Stimulated activated CD4-positive, alpha-beta T cell treated with anti-CD3 and anti-CD28 coated beads, Interleukin-15, amount 100 ng/mL, for 1 hour (primary cell): ENCODE measurements at places on chromosomes 1 and 21.

GRCh38 chr1:203673550-203674411, 47.1 kb downstream of the ATP2B4 start:
- peak; percentile 8 for DNase-seq

DNA sequence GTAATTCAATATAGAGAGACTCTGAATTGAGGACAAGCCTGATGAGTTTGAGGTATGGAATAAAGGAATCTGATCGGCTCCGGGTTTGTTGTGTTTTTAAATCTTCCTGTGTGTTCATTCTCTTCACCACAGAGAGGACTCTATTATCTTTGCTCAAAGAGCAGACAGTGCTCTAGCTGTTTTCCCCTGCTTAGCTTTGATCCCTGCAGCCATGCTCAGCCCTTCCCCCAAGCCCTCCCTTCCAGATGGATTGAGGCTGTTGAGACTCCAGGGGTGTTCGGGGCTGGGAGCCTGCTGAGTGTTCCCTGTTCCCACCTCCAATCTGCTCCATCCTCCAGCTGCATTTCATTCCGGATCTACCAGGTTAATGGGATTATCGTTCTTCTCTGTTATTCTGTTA, 74.2 kb upstream of the CXADR start:
- no peak for DNase-seq

- no peak for DNase-seq
Observed at GRCh38 chr1:9852004-9852403, 28.2 kb upstream of the CLSTN1 start.

DNA sequence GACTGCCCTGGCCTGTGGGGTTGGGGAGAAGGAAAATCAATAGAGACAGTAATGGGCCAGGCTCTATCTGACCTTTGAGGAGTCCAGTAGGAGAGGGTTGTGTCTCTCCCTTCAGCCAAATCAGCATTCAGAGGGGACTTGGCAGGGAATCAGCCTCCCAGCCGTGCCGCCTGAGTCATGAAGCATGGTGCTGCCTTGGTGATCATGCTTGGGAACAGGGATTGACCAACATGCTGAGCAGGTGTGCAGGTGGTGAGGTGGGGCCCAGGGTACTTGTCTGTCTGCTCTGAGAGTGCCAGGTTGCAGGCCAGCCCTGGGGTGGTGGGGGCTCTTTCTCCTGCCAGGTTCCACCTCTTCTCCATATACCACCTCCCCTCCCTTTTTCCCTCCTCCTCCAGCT, 58.9 kb upstream of the TLR5 start:
- no peak for DNase-seq

DNA sequence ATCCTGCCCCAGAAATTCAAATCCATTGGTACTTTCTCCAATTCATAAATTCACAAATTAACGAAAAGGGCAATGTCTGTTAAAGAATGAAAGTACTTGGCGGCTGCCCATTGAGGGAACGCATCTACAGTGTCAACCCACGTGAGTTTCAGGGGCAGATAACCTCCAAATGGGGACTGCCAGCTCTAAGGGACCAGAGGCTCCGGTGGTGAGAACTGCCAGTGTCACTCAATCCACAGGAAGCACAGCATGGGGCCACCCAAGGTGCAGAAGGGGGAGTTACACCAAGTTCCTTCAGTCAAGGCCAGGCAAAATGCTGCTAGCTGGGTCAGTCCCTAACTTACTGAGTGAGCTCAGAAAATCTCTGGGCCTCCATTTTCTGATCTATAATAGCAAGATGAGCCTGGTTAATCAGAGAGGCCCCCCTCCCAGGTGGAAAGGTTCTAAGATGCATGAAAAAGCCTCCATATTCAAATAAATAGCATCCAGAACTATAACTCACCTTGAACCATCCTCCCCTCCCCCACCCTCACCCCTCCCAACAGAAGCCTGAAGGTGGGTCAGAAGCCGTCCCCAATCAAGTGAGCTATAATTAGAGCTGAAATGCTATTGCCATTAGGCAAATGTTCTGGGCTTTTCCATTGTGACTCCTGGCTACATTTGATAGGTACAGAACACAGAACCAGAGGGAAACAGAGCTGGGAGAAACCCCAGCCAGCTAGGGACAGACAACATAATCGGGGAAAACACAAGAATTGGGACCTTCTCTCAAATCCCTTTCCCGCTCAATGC, 41.7 kb downstream of the LRP8 start:
- no peak for DNase-seq

- DNase-seq = no peak
Observed at GRCh38 chr1:101410048-101410878, 173.4 kb downstream of the S1PR1 start.

DNA sequence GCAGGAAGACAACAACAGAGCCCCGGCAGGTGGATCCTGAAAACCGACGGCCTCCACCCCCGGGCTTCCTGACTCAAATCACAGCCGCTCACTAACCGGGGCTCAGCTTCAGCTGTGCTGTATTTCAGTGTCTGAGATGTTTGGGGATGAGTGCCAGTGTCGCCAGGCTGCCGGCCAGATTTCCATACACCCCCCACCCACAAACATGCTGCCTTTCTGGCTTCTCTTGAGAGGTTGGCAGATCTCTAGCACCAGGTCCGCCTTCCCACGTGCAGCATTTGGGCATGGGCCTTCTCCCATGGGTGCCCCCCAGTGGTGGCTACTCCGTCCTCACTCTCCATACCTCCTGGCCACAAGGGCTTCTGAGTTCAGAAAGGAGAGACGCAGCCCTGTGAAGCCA, 34.8 kb downstream of the KCNAB2 start:
- no peak for DNase-seq

DNA sequence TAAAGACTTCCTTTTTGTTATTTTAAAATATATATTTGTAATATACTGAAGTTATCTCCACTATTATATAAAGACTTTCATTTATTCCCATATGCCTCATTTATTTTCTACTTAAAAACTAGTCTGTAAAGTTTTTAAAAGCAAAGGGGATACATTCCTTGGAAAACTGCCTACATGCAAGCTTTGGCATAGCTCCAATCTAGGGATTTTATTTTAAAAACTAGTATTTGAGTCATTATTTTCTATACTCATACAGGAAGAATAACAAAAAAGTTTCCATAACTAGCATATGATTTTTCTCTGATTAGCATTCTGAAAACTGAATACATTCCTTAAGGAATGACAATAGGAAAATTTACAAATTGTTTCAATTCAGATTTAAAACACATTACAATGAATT, 88.9 kb downstream of the COL24A1 start:
- DNase-seq = no peak

- no peak for DNase-seq
Observed at GRCh38 chr1:14901371-14901954, 252.1 kb upstream of the TMEM51 start.

DNA sequence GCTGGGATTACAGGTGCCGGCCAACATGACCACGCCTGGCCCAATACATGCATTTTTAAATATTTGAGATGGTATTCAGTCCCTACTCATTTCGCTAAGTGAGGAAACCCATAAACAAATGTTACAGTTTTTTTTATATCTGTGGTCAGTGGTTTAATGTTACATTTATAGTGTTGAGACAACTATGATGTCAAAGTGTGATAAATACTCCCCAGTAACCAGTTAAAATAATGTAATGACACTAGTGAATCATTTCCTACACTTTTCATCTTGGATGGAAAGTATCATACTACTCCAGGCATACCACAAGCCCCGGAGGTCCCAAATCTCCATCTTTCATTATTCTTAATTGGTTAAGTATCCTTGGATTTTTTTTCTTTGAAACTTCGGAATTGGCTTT, 87.5 kb upstream of the KIF26B start:
- DNase-seq = no peak

GRCh38 chr1:241323514-241324195, 33.4 kb downstream of the RGS7 start:
- DNase-seq = no peak

DNA sequence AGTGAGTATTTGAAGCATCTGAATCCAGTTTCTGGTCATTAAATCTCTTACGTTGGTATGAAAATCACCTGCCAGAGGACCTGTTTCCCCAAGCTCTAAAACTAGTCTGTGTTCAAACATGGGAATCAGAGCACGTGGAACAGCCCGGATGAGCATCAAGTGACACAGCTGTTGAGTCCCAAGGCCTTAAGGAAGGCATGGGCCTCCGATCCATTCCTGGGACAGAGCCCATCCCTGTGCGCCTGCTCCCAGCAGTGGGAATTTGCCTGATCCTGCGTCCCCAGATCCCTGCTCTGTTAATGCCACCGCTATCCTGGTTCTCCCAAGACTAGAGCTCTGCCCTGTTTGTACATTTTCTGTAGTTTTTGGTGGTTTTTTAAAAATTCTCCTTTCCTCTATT, 68.4 kb upstream of the FBXO28 start:
- DNase-seq = no peak

DNA sequence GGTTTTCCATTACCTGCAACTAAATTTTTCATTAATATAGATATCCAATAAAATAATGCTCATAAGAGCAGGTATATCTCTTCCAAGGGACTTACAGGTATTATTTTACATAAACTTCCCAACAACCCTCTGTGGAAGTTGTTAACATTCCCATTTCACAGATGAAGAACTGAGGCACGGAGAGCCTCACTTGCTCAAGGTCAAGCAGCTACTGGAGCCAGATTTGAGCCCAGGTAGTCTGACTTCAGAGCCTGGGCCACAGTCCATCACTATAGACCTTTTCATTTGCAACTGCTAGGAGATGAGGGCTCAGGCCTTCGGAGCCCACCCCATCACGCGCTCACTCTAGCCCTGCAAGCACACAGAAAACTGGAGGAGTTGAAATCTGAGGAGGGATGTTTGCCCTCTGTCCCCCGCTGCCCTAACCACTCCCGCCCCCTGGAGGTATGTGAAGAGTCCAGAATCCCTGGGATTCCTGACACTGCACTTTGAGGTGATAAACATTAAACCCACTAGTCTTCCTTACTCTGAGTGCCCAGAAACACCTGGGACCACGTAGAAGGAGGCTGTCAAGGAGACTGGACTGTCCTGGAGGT, 11.7 kb upstream of the ALPL start:
- DNase-seq = no peak

DNA sequence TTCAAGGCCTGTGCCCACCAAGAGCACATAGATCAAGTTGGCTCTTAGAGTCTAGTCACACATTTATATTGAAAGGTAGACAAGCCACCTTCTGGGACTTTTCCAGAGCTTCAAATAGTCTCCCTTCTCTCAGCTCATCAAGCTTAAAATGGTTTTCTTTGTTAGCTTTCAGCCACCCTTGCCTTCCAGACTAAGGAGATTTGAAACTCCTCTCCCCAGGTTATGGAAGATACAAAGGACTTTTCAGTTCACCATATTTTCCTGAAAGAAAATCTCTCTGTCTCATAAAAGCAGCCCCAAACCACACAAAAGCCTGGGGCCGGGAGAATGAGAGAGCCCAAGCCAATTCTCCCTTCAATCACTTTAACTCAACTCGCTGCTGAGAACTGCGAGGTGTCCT, 134.1 kb downstream of the ZC3H11B start:
- no peak for DNase-seq

DNA sequence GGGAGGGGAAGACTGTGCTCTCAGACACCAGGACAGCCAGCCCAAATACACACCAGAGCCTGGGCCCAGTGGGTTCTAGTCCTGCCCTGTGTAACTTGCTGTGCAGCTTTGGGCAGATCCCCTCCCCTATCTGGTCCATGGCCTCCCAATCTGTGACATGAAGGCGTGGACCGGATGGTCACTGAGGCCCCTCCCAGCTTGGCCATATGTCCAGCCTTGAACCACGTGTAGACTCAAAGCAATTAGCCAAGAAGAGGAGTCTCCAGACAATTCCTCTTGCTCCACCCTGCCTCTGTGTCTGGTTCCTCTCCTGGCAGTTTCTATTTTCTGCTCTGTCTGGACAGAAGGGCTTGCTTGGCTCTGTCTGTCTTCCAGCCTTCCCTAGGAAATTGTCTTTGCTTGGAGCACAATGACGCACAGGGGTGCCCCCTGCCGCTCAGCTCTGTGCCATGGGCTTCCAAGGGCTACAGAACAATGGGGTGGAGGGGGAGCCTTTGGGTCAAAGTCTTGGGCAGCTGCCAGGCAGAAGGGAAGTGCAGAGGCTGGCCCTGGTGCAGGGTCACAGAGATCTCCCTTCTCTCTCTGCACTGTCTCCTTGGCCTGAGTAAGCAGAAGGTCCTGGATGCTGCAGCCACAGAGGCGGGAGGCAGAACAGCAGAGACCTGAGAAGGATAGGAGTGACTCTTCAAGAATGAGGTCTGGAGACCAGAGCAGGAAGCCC, 66.1 kb downstream of the TENT5C start:
- DNase-seq = no peak

- no peak for DNase-seq
Observed at GRCh38 chr1:173175514-173176145, 31.5 kb downstream of the TNFSF4 start.

- no peak for DNase-seq
Observed at GRCh38 chr1:234727018-234727940, 117.3 kb upstream of the IRF2BP2 start.

- no peak for DNase-seq
Observed at GRCh38 chr1:55245781-55246180, 30.6 kb upstream of the USP24 start.

DNA sequence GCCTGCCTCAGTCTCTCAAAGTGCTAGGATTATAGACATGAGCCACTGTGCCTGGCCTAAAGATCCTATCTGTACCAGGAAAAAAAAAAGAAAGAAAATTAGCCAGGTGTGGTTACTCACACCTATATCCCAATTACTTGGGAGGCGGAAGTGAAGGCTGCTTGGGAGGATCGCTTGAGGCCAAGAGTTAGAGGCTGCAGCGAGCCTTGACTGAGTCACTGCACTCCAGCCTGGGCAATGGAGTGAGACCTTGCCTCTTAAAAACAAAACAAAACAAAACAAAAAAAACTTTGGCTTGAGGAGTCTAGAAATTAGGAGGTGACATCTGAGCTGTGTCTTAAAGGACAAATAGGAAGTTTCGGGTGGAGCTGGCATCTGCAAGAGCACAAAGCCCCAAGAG, 38.7 kb upstream of the KIF26B start:
- DNase-seq = no peak

DNA sequence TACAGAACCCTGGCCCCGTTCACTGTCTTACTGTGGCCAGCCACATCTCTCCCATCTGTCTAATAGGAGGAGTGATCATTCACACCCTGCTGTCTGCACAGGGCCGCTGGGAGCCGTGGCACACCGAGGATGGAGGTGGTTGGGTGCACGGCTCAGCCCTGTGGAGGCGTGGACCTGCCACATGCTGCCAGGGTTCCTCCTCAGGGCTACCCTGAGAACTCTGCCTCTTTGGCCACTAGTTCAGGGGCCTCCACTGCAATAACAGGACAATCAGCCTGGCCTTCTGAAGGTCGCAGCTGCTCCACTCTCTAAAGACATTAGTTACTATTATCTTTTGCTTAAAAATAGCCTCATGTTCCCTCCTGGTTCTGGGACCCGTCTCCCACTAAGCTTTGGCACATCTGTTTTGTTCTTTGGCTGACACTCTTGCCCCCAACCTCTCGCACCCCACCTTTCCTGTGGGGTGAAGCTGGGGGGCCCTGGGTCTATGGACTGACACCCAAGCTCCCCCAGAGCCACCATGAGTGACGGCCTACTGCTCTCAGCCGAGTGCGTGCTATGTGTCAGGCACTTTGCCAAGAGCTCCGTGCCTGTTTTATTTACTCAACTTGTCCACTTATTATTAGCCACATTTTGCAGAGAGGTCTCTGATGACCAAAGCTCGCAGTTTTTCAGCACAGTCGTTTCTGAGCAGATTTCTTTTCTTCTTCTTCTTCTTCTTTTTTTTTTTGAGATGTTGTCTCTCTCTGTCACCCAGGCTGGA, 66.3 kb downstream of the ARHGEF10L start:
- DNase-seq = no peak
